NCI-H1092 (cell line): ENCODE measurements at places on chromosomes 1 and 21.

DNA sequence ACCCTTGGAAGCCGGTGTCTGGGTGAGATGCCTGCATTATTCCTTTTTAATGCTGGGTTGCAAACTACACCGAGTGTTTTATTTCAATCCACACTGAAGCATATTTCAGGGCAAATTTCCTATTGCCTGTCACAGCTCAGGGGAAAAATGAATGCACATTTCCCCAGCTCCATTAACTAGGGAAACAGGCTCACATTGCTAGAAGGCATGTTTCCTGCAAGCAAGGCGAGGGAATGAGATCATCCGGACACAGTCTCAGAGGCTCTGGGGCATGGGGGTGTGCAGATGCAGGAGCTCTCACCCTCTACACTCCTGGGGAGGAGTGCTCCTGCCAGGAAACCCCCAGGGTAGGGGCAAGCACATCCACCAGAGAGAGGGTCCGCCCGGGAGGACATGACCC is 24.6 kb downstream of the SYT2 start:
- no peak for DNase-seq

- DNase-seq: no peak
Measured at GRCh38 chr21:33397717-33398116, 5.5 kb upstream of the IFNGR2 start.

GRCh38 chr1:2347896-2348295 is 43.5 kb downstream of the MORN1 start:
- DNase-seq: no peak

DNA sequence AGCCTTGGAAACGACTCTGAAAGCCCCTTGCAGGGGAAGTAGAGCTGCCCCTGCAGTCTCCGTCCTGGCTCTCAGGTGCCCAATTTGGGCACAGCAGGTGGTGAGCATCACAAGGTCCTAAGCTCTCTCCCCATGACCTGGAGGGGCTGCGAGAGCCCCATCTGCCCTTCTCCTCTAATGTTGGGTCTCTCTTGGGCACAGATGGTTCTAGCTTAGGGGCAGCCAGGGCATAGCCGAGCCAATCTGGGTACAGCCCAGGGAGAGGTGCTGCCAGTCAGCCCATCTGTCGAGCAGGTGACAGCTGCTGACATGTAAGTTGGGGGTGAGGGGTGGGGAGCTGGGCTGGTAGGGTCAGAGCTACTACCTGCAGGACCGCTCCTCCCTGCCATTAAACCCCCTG is 50.7 kb downstream of the SYT2 start:
- no peak for DNase-seq

- no peak for DNase-seq
Measured at GRCh38 chr1:116477429-116477828, 93.4 kb downstream of the CD58 start.

- no peak for DNase-seq
Measured at GRCh38 chr1:44511363-44511762, 106.3 kb downstream of the RNF220 start.
